Stimulated activated CD8-positive, alpha-beta memory T cell treated with anti-CD3 and anti-CD28 coated beads, Interleukin-2, amount 100 ng/mL, for 1 hour (primary cell): ENCODE measurements at places on chromosomes 4 and X.

DNA sequence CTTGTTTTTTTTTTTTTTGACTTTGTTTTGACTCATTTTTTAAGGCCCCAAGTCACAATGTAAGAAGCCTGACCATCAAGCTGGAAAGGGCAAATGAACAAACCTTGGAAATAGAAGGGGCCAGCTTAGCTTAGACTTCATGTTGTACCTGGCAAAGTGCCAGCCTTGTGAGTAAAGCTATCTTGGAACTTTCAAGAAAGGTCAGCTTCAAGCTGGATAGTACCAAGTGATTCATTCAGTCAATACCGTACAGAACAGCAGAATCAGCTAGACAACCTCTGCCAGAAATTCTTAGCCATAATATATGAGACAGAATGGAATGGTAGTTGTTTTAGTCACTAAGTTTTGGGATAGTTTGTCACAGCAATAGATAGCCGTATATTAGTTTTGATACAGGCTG is 1492.2 kb upstream of the TENM3 start:
- no peak for DNase-seq

DNA sequence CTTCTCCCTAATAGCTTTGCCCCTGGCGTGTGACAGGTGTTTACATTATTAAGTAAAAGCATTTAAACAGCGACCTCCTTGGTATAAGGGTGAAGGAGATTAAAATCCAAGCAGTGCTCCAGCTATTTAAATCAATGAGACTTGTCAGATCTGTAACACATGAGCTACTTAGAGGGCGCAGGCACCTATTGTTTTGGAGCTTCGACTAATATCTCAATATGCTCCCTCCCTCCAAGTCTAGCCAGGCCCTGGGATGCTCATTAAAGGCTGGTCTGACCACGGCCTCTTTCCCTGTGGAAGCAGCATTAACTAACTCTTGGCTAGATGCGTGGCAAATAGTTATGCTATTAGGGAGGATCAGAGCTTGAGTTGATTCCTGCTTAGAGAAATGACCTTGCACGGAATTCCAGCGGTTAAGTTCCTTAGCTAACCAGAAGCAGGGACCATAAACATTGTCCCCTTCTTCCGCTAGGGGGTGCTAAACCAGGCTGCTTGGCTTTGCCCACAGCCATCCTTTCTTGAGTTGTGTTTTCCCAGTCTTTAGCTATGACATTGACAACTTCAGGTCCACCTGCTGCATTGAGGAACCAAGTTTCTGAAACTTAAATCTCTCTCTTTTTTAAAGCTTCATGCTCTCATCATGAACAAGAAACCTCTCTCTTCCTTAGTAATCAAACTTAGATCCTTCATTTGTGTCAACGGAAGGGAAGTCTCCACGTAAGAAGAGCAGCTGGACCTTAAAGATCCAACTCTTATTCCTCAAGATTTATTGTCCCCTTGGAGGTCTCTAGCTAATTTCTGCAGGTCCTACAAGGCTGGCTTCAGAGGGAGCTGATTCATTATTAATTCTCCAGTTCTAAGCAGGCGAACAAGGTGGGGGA is 80.7 kb upstream of the IGFBP7 start:
- no peak for DNase-seq

GRCh38 chrX:102846544-102847236 is 90.4 kb upstream of the RAB40AL start:
- no peak for DNase-seq

- no peak for DNase-seq
These were observed 41.2 kb downstream of the TNIP2 start for GRCh38 chr4:2714918-2715317.

DNA sequence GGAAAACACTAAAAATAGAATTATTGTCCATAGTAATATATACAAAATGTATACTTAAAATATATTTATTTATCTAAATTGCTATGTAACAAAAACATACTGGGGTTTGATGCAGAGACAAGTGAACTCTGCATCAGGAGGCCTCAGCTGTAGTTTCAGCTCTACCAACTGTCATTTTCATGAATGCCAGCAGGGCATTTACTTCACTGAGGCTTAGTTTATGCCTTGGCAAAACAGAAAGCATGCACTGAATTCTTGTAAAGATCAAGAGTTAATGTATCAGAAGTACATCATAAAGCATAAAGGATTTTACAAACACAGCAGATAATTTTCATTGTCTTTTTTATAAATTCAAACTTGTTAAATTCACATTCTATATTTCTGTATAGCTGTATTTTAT is 577.0 kb downstream of the C4orf33 start:
- DNase-seq, result no peak

- DNase-seq, result no peak
These were observed 186.7 kb downstream of the PCDH18 start for GRCh38 chr4:137345597-137345996.

GRCh38 chrX:115362334-115363095 is 73.0 kb downstream of the LUZP4 start:
- no peak for DNase-seq

- no peak for DNase-seq
These were observed 8.4 kb downstream of the ATP10D start for GRCh38 chr4:47493238-47494123.

DNA sequence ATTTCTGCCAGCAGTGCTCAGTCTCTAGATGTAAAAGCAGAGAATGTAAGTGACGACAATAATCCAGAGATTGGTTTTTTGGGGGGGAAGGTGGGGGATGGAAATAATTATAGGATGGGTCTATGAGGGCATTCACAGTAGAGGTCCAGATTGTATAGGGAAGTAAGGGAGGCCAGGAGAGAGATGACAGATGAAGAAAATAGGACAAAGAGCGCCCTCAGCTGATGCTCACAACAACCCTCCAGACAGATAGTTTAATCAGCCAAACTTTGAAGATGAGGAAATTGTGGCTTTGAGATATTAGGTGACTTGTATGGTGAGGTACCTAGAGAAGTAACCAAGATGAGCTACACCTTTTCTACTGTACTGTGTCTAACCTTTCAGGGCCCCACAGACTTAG is 137.9 kb downstream of the MAGEB17 start:
- DNase-seq, result no peak

- DNase-seq, result no peak
These were observed 143.9 kb downstream of the PJA1 start for GRCh38 chrX:69021141-69021960.

DNA sequence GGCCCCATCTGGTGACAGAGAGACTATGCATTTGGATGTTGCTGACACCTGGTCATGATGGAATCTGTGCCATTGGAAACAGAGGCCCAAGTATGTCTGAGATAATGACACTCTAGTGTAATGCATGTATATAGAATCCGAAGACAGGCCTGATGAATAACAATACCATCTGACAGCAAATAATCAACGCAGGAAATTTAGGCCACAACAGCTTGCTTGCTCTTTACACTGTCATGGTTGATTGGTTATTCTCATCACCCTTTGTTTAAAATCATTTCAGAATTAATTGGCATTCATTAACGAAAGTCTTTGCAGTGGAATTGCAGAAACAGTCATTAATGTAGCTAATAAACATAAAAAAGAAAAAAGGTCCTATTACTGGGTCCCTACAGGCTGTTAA is 194.8 kb downstream of the AFF2 start:
- DNase-seq, result no peak
